Midbrain (tissue), 1 donor: ENCODE measurements at places on chromosomes 6 and 20.

- DNase-seq: no peak
Observed at GRCh38 chr20:48759631-48760245, 68.1 kb downstream of the PREX1 start.

- no peak for DNase-seq
Observed at GRCh38 chr20:7967199-7967844, 27.1 kb upstream of the HAO1 start.

GRCh38 chr6:36821581-36822335 lies 17.5 kb downstream of the CPNE5 start:
- DNase-seq: no peak

GRCh38 chr6:7723041-7723447 lies 2.9 kb upstream of the BMP6 start:
- peak; percentile 61 for DNase-seq

- no peak for DNase-seq
Observed at GRCh38 chr6:84718038-84718955, 46.1 kb downstream of the TBX18 start.

- no peak for DNase-seq
Observed at GRCh38 chr6:71206089-71206488, 82.5 kb upstream of the OGFRL1 start.

DNA sequence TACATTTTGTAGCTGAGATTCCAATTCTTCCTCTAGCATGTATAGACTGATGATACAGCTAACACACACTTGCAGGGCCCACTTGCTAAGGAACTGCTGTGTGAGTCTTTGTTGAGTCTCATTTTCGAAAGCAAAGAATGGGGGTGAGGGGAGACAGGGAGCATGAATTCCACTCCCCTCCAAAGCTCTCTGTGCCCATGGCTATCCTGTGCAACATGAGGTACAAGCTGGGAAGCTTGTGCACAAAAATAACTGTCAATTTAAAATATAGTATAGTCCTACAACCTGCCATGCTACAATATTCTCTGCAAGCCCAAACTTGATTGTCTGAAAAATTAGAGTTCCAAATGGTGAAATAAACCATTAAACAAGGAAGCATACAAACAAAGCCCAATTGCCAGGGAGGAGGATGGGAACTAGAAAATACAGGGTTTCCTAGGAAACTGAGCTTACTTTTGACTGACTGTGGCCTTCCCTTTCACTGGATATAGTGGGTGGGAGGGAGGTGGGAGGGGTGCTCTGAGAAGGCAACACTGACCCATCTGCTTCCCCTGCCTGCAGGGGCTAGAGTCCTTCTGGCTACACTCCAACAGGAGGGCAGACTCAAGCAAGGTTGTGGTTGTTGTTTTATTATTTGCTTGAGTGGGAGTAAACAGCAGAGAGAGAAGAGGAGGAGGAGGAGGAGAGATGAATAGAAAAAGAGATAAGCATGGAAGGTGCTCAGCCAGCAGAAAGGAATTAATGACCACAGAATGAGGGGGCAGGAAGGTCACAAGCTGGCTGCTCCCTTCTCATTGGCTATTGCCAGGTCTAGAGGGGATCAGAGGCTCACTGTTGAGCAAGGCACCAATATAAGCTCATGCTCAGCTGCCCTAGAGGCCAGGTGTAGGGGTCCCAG lies 84.6 kb downstream of the FYN start:
- DNase-seq: no peak

- no peak for DNase-seq
Observed at GRCh38 chr6:79005497-79005896, 72.6 kb downstream of the PHIP start.

- DNase-seq: no peak
Observed at GRCh38 chr6:91166271-91167046, 579.6 kb upstream of the MAP3K7 start.

DNA sequence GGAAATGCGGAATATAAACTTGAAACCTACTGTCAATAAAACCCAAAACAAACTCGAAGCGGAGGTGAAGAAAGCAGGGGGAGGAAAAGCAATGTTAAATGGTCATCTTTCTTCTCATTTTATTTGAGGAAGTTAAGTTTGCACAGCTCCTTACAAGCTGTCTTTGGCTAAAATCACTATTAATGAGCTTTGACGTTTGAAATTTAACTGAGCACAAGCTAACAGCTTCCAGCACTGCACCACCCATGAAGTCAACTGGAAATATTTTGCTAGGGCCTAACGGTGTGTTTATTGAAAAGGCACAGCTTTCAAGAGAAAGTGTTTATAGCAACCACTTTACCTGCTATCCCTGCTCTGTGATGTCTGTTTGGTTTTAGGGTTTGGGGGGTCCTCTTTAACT lies 103.8 kb downstream of the PKHD1 start:
- DNase-seq: no peak

DNA sequence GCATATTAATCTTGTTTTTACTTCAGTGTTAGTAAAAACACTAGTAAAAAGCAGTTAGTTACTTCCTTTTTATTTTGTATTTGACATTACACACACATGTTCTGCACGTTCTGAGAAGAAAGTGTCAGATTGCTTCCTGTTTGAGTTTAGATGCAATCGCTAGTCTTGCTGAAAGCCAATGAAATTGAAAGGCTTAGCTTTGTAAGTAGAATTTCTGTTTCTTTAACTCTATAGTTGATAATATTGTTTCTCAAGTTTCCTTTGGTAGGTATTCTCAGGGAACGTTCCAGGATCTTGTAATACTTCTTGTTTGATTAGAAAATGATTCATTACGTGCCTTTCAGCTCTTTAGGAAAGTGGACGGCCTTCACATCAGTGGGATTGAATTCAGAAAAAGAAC lies 55.0 kb downstream of the CDKAL1 start:
- DNase-seq: no peak

GRCh38 chr6:49730251-49730650 lies 13.9 kb downstream of the CRISP3 start:
- no peak for DNase-seq

DNA sequence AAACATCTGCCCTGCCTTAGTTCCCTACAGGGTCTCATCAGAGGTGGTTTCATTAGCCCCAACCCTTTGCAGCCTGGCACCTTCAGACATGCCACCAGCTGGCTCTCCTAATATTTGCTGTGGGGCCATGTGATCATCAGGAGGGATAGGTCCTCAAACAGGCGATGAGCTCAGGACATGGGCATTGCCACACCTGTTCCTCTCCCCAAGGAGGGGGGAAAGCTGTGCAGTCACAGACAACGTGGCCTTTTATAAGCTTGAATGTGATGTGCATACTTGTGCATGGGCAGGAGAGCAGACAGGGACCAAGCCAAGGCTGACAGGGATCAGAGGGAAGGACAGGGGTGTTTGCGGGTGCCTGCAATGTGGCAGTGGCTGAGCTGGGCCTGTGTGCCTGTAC lies 78.8 kb upstream of the ZNFX1 start:
- DNase-seq: no peak
